CD4-positive, alpha-beta T cell treated with Interleukin-6 for 4 hours (primary cell): ENCODE measurements at places on chromosomes 3 and 15.

- DNase-seq, result no peak
Measured at GRCh38 chr3:181358060-181358459, 353.7 kb upstream of the SOX2 start.

DNA sequence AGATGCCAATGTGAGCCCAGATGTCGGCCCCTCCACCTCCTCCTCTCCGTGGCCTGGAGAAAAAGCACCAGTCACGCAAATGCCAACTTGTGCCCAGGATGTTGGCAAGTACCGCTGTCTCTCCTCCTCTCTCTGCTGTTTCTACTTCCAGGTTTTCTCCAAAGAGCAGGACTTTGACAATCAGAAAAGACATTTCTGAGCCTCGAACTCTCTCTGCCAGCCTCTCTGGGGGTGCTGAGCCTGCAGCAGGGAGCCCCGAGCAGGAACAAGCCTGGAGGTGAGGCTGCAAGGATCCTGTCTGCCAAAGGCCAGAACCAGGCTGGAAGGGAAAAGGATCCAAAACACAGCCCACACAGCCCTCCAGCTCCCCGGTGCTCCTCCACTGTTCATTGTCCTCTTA, 89.7 kb downstream of the SEC22A start:
- no peak for DNase-seq

GRCh38 chr3:31934018-31934417, 47.0 kb downstream of the OSBPL10 start:
- DNase-seq, result no peak

GRCh38 chr3:50155891-50156290, 767 bp downstream of the SEMA3F start:
- DNase-seq, result no peak

- DNase-seq, result no peak
Measured at GRCh38 chr15:76169911-76170800, 110.4 kb downstream of the TMEM266 start.

DNA sequence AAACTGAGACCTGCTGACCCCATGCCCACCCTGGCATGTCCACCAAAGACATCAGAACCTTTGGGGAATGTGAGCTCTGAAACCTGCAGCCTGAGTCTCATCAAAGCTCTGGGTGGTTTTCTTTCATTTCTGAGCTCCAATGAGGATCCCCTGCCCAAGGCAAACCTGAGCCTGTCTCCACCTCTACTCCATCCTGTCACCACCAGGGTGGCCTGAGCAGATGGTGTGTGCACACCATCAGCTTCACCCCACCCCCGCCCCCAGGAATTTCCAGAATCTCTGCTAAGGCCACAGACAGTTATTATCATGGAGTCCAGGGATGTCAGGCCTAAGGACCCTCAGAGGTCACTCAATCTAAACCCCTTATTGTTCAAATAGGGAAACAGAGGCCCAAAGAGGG, 1.3 kb downstream of the XIRP1 start:
- no peak for DNase-seq

- DNase-seq, result no peak
Measured at GRCh38 chr3:37147666-37148065, 26.7 kb downstream of the LRRFIP2 start.

GRCh38 chr3:123005291-123005690, 22.3 kb downstream of the SEMA5B start:
- DNase-seq, result no peak

DNA sequence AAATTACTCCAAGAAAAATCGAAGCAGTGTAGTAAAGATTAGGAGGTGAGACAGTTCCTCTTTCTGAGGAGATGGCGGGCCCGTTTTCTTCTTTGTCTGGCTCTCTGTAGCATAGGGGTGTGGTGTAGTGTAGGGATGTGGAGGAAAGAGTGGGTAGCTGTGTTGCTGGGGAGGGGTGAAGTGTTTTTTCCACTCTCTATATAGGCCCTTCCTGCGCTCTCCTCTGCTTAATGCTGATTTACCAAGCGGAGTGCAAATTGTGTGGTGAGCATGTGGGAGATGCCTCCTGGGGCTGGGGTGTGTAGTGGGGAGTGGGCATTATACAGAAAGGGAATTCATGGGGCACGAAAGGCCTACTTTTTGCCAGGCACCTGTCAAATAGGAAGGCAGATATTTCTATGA, 94.9 kb downstream of the ST6GAL1 start:
- DNase-seq, result peak; percentile 65

DNA sequence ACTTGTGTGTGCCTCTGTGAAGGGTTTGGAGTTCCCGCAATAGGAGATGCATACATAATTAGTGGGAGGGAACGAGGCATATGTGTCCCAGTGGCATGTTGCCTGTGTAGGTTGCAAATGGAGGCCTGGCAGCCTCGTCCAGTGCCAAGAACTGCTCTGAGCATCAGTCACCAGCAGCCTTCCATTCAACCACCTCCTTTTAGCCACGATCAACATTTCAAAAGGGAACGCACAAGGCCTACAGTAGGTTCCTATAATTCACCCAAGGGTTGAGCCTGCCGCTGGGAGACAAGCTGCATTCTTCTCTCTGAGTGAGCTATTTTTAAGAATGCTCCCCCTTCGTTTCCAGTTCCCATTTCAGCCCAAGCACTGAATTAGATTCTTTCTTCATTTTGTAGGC, 78.8 kb upstream of the CTNNB1 start:
- DNase-seq, result no peak

DNA sequence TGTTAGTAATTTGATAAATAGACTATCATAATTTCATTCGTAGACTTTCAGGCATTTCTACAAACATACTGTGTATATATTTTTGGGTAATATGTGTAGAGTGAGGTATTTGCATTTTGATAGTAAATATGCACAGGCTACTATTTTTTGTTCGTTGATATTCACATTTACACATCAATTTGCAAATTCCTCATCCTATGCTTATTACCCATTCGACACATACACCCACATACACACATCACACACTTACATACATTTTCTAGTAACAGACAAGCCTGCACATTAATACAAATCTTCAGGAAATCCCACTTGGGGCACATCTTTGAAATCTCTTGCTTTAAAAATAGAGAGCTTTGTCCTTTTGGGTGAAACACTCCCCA, 127.9 kb upstream of the FEZF2 start:
- no peak for DNase-seq

DNA sequence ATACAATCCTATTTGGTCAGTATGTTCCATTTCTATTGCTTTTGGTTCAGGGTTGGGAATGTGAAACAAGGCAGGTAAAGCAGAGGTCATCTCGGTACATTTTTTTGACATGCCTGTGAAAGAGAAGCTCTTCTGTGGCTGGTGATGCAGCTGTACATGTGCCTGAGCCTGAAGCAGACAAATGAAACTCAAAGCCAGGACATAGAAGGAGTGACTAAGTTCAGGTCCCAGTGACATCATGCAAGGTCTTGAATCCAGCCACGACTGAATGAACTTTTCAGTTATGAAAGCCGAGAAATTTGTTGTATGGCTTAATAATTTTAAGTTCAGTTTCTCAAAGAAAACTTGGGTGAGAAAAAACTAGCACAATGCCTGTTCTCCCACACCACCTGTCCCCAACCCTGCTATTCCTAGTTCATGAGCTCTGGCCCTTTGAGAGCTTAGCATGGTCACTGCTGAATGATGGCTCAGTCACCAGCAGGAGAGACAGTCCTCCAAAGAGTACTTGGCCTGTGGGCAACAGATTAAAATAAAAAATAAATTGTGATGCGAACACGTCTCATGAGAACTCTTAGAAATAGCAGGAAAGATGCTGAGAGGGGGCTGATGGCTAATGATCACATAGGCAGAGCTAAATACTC, 600.2 kb upstream of the GRM7 start:
- DNase-seq, result no peak
